ENCODE measurements at places on chromosomes 16 and 17.

DNA sequence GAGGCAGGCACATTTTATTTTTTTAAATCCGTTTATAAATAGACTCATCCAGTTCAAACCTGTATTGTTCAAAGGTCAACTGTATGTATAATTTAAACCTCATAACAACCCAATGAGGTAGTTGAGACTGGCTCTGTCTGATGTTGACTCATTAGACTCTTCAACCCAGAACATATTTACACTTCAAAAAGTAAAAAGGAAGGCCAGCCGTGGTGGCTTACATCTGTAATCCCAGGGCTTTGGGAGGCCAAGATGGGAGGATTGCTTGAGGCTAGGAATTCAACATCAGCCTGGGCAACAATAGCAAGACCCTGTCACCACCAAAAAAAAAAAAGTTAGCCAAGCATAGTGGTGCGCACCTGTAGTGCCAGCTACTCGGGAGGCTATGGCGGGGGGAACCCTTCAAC lies 32.5 kb upstream of the DHRS7B start:
- no peak for DNase-seq

- no peak for DNase-seq
Measured at GRCh38 chr16:57163842-57164241, 22.0 kb downstream of the PSME3IP1 start.

DNA sequence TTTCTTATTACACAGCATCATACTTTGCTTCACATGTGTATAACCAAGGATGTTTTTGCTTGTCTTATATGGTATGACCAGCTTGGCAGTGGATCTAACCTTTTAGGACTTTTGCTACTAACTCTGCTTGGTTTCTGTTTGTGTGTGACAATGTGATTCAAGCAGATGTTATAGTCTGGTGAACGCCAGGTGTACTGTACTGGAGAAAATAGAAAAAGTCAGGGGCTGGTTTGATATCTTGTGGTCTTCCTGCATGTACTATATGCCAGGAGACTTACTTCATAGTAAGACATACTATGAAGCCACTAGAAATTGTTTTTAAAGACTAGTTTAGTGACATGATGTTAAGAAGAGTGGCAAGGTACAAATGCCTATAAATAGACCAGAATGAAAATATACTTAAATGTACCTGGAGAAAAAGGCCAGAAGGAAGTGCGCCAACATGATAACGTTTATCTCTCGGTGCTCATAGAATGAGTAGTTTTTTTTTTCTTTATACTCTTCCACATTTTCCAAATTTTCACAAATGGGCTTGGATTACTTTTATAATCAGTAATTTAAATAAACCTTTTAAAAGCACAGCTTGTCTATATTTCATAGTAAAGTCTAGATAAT lies 112.3 kb downstream of the PRKCA start:
- no peak for DNase-seq

DNA sequence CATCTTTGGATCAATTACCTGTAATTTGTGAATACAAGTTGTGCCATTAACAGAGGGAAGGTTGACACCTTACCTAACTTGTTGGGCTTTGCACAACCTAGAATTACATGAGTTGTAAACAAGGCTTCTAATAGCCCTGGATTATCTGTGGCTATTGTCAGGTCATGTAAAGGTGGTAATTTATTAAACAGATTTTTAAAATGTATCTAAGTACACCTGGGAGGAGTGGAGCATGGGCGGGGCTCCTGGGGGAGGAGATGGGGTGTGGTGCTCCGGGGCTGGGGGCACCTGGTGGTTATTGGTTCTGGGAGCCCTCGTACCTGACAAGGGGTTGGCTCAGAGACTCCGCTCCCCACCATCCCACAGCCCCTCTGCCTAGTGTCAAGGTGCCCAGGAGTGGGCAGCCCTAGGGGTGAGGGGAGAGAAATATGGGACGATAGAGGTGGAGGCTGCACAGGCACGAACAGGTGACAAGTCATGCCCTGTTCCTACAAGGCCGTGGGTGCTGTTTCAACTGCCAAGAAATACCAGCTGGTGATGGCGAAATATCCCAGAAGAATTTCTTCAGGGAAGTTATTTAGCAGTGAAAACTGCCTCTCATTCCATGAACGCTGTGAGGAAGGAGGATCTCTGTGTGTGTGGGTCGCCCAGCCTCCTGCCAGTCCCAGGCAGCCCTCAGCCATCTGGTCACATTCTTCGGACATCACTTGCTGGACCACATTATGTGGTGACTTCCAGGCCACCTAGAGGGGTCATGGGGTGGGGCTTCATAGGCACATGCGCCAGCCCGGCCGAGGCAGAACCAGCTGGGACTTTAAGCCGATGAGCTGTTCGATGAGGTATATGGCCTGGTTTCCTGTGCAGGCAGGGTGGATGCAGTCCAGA lies 55.5 kb upstream of the IRX3 start:
- DNase-seq, result peak; percentile 17

- DNase-seq, result no peak
Measured at GRCh38 chr16:68746951-68747350, 9.9 kb downstream of the CDH1 start.

GRCh38 chr17:11406716-11407115 lies 165.7 kb downstream of the SHISA6 start:
- DNase-seq, result no peak

GRCh38 chr16:70577256-70577698 lies 53.7 kb downstream of the SF3B3 start:
- DNase-seq, result peak; percentile 53

- no peak for DNase-seq
Measured at GRCh38 chr17:62807812-62808575, at the start of gene MARCHF10. MARCHF10 (minus strand) TSS chr17:62808314; CDS start chr17:62801735, 6,579 bp downstream.

DNA sequence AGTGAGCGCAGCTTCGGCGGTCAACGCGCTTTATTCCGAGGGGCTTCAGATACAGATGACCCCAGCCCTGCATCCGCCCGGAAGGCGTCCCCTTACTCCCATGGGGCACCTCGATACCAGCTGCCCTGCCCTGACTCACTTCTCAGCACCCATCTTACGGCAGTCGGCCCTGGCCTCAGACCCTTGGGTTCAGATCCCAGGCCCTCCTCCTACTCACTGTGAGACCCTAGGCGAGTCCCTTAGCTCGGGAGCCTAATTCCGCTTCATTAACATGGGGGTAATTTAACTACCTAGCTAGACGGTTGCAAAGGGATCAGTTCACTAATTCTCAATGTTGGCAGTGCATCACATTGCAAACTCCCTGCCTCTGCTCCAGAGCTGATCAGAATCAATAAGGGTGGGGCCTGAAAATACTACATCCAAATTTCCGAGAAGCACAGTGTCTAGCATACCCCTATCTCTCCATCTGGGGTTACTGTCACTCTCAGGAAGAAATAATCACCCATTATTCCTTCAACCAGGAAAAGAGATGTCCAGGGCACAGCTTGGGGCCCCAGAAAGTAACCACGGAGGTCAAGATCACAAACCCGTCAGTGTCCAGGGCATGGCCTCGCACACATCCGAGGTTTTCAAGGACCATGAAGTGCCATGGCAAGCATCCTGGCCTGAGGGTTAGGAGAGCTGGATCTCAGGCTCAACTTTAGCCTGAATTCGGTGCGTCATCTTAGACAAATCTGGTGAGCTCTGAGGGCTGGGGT lies 415 bp upstream of the FLOT2 start:
- DNase-seq, result no peak

GRCh38 chr16:21989133-21989532 lies 11.8 kb downstream of the PDZD9 start:
- DNase-seq, result peak; percentile 47

DNA sequence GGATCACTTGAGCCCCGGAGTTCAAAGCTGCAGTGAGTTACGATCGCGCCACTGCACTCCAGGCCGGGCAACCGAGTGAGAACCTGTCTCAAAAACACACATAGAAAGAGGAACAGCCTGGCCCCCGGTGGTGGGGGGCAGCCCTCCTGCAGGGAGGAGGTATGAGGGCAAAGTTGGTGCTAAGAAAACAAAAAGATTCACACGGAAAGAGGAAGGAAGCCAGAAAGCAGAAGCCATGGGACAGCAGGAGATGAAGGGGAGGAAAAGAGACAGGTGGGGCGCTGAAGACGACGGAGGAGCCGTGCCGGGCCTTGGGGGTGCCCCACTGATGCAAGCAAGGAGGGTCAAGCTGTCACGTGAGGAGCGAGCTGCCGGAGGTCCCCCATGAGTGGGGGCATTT lies 8.2 kb upstream of the C16orf74 start:
- DNase-seq, result no peak

DNA sequence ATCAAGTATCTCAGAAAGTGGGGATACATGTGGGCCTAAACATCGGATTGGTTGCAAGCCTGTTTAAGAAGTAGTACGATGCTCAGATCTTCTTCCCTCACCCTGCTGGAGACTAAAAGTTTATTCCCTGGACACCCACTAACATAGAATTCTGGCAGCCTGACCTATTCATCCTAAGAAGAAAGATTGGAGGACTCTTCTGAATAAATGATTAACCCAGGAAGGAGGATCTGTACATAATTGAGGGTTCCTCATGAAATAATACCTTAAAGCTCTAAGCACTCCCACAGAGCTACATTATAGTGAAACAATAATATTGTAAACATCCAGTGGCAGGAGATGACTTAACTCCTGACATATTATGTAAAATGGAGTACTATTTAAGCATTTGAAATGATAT lies 111.7 kb downstream of the NLK start:
- no peak for DNase-seq

- DNase-seq, result no peak
Measured at GRCh38 chr17:76544546-76545365, 4.9 kb downstream of the PRCD start.

DNA sequence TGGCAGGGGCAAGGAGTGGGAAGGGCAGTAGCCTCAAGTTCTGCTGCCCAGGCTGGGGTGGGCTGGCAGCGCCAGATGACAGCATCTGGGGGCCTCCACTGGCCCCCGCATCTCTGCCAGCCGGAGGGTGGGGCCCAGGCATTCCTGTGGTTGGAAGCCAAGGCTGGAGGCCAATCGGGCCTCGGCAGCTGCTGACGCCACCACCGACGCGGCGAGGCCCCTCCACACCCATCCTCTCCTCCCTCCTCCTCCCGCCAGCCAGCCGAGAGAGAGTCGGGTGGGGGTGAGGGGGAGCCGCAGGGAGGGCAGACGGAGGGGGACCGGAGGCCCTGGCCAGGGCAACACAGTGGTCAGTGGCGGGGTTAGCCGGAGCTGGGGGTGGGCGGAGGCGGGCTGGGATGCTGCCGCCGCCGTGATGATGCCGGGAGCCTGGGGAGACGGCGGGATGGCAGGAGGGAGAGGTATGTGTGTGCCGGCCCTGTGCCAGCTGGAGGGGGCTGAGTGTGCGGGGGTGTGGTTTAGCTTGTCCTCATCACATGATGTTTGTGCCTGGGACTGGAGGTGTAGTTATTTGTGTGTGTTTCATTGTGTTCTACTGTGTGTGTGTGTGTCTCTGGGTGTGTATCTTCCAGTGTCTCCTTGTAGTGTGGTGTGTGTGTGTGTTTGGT lies 36.6 kb downstream of the ARHGAP23 start:
- peak; percentile 93 for DNase-seq

DNA sequence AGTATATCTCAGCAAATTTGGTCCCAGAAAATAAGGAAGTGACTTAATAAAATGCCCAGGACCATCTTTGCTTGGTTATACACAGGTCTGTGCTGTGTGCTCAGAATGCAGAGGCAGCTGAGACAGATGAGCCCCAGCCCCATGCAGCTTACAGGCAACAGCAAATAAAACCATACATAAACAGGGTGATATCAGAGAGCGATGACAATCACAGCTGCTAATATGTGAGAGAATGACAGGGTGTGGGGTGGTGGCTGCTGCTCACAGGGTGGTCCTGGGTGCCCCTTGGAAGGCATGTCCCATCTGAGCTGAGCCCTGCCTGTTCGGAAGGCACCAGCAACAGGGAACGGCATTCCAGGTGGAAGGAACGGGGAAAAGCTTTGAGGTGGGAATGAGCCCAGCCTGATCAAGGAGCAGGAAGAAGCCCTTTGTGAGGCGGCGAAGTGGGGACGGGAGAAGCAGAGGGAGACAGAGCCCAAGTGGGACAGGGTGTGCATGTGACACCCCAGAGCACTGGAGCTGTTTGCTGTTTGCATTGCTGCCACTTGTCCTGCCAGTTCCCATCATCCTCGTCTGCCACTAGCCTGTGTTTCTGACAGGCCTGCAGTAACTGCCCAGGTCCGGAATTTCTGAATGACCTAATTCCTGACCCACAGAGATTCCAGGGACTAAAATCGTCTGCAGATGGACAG lies 150.5 kb downstream of the KATNIP start:
- DNase-seq, result no peak

GRCh38 chr17:3691617-3692067 lies 4.3 kb downstream of the P2RX5 start:
- no peak for DNase-seq

- no peak for DNase-seq
Measured at GRCh38 chr16:84768808-84769197, 51.0 kb upstream of the CRISPLD2 start.

DNA sequence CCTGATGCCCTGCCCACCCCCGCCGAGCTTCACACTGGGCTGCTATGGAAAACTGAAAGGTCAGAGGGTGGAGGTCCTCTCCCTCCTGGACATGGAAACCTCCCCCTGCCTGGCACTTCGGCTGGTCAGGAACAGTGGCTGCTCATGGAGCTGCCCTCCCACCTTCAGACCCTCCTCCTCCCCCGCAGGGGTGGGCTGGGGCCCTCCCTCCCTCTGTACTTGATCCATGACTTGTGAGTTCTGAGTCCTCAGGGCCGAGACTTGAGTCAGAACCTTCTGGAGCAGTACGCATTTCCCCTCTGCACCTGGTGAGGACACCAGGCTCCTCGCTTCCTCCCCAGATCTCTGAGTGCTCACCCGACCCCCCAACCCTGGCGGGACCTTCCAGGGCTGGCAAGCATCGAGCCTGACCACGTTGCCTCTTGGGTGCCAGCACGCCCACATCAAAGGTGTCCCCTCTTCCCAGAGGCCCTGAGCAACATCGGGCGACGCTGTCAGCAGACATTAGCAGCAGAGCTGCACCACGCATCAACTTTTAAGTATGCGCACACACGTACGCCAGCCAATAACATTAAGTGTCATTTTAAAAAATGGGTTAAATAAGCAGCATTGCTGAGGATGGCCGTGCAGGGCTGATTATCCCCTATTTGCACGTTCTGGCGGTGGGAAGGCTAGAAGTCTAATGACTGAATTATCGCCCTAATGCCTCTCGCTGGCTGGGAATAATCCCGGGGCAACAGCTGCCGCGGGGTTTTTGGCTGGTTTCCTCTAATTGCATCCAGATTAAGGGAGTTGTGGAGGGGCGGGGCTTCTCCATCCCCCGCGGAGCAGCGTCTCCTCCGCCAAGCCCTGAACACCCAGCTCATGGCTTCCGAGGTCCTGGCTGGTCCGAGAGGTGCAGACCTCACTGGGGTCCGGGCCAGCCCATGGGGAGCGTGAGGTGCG lies 98.0 kb downstream of the TBC1D16 start:
- no peak for DNase-seq

GRCh38 chr16:55142405-55142804 lies 181.6 kb upstream of the IRX6 start:
- no peak for DNase-seq

DNA sequence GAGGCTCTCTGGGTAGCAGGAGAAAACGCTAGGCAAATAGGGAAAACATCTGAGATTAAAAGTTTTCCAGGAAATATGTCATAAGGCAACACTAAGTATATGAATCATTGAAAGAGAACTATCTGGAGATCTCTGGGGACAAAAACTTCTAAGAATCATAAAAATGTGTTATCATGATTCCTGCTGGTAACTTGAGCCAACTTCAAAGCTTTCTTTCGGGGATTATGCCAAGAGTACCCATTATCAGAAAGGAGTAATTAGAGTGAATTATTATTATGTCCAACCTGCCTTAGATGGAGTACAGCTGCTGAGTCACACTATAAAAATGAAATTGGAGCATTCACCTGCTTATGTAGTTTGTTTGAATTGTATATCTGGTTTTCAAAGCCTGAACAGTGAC lies 488.5 kb upstream of the SOX9 start:
- peak; percentile 54 for DNase-seq

GRCh38 chr17:59762049-59762823 lies 54.8 kb downstream of the VMP1 start:
- peak; percentile 91 for DNase-seq

GRCh38 chr16:65964752-65965151 lies 401.7 kb upstream of the CDH5 start:
- DNase-seq, result no peak

Data from fibroblast of mammary gland (primary cell).